ENCODE measurements at places on chromosomes 2 and 18.

- no peak for DNase-seq
These were observed 126.0 kb downstream of the LPIN1 start for GRCh38 chr2:11872247-11872947.

GRCh38 chr2:138712212-138712979 lies 67.8 kb downstream of the NXPH2 start:
- no peak for DNase-seq

GRCh38 chr2:169546756-169547155 lies 26.9 kb downstream of the FASTKD1 start:
- no peak for DNase-seq

- DNase-seq: no peak
These were observed 42.9 kb downstream of the FECH start for GRCh38 chr18:57543560-57543959.

DNA sequence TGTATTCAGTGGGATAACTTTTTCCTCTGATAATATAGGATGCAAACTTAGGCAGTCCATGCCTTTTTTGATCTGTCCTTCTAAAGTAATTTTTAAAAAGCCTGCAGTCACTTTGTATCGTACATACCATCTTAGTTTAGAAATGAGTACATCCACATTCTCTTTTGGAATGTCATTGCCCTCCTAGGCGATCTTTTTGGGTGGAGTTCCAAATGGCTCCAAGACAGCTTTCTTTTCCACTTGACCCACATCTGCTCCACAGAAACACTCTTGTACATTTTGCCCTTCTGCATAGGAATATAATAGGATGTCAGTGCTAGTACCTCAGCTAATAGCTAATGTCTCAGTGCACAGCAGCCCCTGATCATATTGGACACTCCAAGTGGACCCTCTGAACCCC lies 21.8 kb upstream of the HTR2B start:
- DNase-seq: no peak

DNA sequence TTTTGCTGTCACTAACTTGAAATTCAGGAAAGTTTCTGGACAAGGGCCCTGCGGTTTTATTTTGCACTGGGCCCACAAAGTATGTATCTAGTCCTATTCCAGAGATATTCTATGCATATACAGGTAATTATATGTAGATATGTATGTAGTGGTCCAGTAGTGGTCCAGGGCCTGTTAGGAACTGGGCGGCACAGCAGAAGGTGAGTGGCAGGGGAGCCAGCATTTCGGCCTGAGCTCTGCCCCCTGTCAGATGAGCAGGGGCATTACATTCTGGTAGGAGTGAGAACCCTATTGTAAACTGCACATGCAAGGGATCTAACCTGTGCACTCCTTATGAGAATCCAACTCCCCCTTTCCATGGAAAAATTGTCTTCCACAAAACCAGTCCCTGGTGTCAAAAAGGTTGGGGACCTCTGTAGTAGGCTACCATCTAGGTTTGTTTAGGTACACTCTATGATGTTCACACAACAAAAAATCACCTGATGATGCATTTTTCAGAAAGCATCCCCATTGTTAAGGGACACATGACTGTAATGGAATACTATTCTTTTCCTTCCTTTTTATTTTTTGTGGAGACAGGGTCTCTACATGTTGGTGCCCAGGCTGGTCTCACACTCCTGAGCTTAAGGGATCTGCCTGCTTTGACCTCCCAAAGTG lies 2.8 kb upstream of the PPP4R3B start:
- DNase-seq: no peak

DNA sequence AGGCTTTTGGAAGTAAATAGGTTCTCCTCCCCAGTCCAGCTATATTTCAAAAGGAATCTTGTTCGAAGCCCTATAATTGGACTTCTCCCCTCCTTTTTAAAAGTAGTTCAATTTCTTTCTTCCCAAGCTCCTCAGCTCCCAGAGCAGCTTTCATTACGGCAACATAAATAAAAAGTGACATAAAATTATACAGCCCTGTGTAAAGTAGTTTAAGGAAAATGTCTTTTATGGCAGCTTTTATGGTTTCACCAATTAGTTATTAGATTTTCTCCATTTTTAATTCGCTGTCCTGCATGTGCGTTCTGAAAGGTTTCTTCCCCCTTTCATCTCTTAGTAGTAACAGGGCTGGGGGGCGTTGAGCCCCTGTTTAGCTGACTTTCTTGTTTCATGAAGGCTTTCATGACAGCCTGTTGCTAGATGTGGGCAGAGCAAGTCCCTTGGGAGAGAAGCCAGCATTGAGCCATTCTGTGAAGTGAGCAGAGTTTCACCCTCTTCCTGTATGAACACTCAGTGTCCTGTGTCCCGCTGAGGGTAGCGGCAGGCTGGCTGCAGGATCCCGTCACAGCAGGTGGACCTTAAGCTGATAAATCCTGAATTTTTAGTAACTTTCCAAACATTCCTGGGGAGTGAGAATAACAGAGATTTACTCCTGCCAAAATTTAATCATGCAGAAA lies 229.7 kb upstream of the SPRED2 start:
- DNase-seq: no peak

- no peak for DNase-seq
These were observed 3.5 kb downstream of the RALB start for GRCh38 chr2:120255986-120256650.

- no peak for DNase-seq
These were observed 131.9 kb upstream of the ALKAL2 start for GRCh38 chr2:419687-420317.

DNA sequence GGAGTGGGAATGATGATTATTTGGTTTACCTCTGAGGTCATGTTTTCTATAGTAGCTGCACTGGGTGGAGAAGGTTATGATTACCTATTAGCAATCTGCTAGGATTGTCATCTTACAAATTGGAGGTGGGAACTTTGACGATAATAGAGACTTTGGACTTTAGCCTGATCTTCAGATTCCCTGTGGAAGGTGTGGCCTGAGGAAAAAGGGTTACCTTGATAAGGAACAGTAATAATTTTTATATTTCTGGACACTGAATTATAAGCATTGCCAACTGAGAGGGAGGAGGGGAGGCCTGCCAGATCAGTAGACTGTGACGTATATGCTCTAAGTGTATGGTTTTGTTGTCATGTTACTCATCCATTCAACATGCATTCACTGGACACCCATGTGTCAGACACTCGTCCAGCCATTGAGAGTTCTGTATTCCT lies 183.4 kb upstream of the FOSL2 start:
- no peak for DNase-seq

GRCh38 chr2:158457826-158458616 lies 1.3 kb downstream of the PKP4 start:
- DNase-seq: peak; percentile 39

GRCh38 chr2:99715956-99716355 lies 226.1 kb upstream of the REV1 start:
- no peak for DNase-seq

DNA sequence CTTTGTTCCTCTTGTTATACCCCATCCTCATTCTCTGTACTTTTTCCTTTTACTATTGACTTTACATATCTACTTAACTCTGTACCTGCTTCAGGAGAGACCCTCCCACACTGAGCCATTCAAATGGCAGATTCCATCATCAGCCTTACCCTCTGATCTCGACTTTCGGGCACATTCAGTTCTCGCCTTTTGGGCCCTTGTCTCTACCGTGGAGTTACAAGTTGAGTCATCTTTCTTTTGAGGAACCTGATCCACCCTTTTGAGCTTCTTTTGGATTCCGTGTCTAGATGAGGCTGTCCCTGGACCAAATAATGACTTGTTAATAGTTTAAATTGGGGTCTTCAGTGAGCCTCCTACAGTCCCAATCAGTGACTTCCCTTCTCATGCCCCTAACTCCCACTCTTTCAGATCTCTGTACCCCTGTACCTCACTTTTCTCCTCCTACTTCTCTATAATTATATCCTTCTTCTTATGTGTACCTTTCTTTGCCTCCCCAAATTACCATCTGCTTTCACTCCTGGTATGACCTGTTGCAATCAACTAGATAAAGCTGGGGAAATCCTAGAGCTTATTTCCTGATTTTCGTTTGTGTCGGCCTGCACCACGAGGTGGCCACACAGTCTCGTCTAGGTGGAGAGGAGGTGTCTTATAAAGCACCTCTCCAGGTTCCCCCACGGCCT lies 17.2 kb downstream of the SP110 start:
- DNase-seq: no peak

GRCh38 chr2:202813387-202813786 lies 58.2 kb downstream of the ICA1L start:
- DNase-seq: no peak
